ENCODE measurements at places on chromosomes 6 and 20. TPM values are rescaled to one million over a fixed set of nuclear protein-coding genes. Genes with fewer than 3 reads are reported as not detected.

DNA sequence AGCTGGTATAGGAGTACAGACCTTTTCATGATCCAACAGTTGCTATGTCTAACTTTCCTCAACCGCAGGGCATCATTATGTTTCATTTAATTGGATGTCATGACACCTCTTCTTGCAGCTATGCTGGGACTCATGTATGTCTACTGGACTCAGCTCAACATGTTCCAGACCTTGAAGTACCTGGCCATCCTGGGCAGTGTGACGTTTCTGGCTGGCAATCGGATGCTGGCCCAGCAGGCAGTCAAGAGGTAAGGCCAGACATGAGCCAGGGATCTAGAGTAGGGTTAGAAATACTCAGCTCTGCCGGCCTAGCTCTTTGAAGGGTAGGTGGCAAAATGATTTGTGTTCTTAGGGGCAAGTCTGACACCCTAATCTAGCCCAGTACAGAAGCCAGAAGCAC, 25.2 kb downstream of the GHRH start:
- DNase-seq = peak; percentile 2
- H3K27me3 ChIP-seq = no peaks in the 10 kb centered on the region
- peaks cover 100% of the 10 kb centered on the region for H3K36me3 ChIP-seq
- H3K27ac ChIP-seq = no peak overlapping the region
- no peak overlapping the region for H3K4me3 ChIP-seq
- H3K4me1 ChIP-seq = no peaks in the 10 kb centered on the region

DNA sequence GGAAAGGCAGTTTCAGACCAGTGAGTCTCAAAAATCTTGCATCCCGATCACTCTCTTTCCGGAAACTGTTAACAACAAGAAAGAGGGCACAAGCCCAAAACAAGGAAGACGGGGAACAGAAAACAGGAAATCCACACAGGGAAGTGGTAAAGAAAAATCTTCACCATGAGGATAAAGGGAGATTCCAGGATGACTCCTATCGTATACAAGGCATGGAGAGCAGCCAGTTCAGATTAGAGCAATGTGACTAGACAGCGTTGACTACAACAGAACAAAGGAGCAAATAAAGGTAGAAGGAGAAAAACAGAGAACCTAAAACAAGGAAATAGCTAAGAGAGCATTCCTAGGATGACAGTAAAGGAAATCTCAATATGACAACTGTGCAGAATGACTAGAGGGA, 26.5 kb downstream of the VNN1 start:
- no peak overlapping the region for H3K27ac ChIP-seq
- H3K4me1 ChIP-seq = no peaks in the 10 kb centered on the region
- H3K27me3 ChIP-seq = no peaks in the 10 kb centered on the region
- no peaks in the 10 kb centered on the region for H3K36me3 ChIP-seq

- no peak overlapping the region for H3K27ac ChIP-seq
- no peak overlapping the region for H3K4me3 ChIP-seq
- H3K36me3 ChIP-seq = no peaks in the 10 kb centered on the region
- H3K4me1 ChIP-seq = no peaks in the 10 kb centered on the region
- H3K27me3 ChIP-seq = peaks cover 4% of the 10 kb centered on the region
These were observed 33.2 kb upstream of the TTPAL start for GRCh38 chr20:44442298-44443070.

DNA sequence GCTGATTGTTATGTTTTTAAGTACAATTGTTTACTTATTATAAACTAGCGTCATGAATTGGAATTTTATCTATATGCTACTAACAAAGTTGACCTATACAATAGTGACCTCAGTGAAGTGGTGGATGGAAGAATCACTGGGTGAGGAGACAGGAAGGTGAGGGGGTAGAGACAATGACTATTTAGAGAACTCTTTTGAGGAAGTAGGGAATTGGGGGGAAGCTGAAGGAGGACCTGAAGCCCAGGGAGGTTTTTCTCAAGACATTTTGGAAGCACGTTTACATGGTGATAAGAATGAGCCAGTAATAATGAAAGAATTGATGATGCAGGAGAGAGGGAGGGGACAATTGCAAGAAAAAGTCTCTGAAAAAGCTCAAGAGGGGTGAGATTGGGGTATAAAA, 96.4 kb downstream of the RPS12 start:
- no peak overlapping the region for H3K27ac ChIP-seq
- no peak overlapping the region for H3K4me3 ChIP-seq
- no peaks in the 10 kb centered on the region for H3K27me3 ChIP-seq
- DNase-seq = no peak

DNA sequence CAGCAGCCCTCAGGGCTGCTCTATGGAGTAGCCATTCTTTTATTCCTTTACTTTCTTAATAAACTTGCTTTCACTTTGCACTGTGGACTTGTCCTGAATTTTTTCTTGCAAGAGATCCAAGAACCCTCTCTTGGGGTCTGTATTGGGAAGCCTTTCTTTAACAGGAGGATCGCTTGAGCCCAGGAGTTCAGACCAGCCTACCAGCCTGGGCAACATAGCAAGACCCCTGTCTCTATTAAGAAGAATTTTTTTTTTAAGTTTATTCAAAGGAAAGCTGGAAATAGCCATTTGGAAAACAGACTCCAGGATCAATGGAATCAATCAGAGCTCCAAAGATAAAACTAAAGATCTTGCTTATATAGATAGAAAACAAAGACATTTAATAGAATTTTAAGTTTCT, 29.1 kb downstream of the OR2B2 start:
- no peaks in the 10 kb centered on the region for H3K4me1 ChIP-seq
- H3K4me3 ChIP-seq = no peak overlapping the region
- H3K27me3 ChIP-seq = peaks cover 28% of the 10 kb centered on the region
- no peaks in the 10 kb centered on the region for H3K36me3 ChIP-seq
- no peak overlapping the region for H3K27ac ChIP-seq
- DNase-seq = no peak

Gene COL9A3
- 1.8 TPM for polyA plus RNA-seq

Gene CAP2
- polyA plus RNA-seq = 3.0 TPM

GRCh38 chr20:60804240-60804917, 447.7 kb upstream of the CDH4 start:
- H3K27me3 ChIP-seq = peaks cover 9% of the 10 kb centered on the region
- no peak overlapping the region for H3K4me3 ChIP-seq
- no peak overlapping the region for H3K27ac ChIP-seq
- no peaks in the 10 kb centered on the region for H3K4me1 ChIP-seq

Gene CASS4
- polyA plus RNA-seq = 0.60 TPM

DNA sequence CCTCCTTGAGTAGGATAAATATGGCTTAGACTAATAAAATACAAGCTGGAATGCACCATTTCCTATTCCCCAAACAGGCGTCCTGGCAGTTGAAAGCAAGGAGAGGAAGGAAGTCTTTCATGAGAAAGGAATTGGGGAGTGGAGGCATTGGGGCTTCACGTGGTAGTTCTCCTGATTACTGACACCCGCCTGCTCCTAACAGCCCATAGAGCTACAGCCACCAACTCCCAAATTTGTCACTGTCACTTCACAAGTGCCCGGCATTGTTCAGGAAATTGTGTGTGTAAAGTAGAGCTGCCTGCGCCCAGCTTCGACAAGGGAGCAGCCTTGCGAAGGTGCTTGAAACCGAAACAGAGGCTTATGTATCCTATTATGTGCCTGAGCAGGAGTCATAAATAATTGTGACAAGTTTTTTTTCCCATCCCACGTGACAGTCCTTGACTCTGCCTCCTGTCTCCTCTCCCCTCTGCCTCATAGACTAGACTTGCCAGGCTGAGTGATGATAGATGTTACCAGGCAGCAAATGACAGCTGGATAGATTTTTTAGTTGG, 301.7 kb upstream of the ZFP64 start:
- no peaks in the 10 kb centered on the region for H3K36me3 ChIP-seq
- no peak overlapping the region for H3K4me3 ChIP-seq
- H3K4me1 ChIP-seq = no peaks in the 10 kb centered on the region
- H3K27ac ChIP-seq = no peak overlapping the region
- no peak for DNase-seq
- H3K27me3 ChIP-seq = no peaks in the 10 kb centered on the region

- H3K4me3 ChIP-seq = no peak overlapping the region
- no peak for DNase-seq
These were observed 738.4 kb downstream of the KIF16B start for GRCh38 chr20:15834857-15835256.

Data from sigmoid colon (tissue), 7 donors.